HFF-Myc (cell line): ENCODE measurements at places on chromosomes 13 and 19.

GRCh38 chr13:109989686-109990085, 203.3 kb upstream of the IRS2 start:
- no peak for DNase-seq

DNA sequence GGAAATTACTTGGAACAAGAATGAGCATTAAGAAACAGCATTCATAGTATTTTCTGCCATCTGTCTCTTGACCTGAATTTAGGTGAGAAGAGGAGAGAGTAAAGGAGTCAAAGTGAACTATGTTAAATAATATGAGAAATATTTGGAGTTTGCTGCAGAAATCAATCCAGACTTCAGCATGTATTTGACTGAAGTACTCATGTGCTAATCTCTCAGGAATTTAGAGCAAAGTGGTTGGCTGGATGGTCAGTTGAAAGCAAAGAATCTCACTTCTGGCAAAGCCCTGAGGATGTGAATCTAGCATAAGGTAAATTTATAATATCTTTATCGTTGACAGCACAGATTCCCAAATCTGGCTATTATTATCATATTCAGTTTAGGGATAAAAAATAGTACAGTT, 394.3 kb downstream of the PCDH17 start:
- no peak for DNase-seq

- no peak for DNase-seq
These were observed 1292.9 kb downstream of the PCDH9 start for GRCh38 chr13:65937251-65937650.

GRCh38 chr19:1591421-1592023, 1.1 kb downstream of the MBD3 start:
- no peak for DNase-seq

DNA sequence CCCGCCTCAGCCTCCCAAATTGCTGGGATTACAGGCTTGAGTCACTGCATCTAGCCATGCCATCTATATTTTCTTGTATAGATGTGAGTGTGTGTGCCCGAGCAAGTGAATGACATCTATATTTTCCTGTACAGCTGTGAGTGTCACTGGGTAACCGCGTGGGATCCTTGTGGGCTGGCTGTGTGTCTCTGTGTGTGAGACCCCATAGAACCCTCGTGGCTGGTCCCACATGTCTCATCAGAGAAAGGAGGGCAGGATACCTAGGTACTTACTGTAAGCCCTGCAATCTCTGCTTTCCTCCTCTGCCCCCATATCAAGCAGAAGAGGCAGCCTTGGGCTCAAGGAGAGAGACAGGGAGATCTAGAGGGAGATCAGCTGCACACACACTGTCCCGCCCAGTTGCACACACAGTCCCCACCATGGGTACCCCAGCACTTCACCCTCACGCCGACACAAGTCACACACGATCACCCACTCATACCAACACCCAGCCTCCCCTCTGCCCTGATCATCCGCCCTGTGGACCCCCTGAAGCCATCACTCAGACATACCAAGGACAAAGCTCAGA, 655 bp downstream of the DENND1C start:
- no peak for DNase-seq

DNA sequence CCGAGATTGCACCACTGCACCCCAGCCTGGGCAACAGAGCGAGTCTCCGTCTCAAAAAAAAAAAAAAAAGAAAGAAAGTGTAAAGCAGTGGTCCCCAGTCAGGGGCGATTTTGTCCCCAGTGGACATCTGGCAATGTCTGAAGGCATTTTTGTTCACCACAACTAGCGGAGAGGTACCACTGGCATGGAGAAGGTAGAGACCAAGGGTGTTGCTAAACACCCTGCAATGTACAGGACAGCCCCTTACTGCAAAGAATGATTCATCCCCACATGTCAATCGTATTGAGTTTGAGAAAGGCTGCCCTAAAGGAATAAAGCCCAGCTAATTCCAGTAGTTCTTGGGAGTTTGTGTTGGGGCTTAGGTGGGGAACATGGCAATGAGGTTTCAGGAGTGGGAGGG, 38.7 kb downstream of the CYP4F2 start:
- no peak for DNase-seq

- no peak for DNase-seq
These were observed 50.9 kb upstream of the ATP12A start for GRCh38 chr13:24629320-24629719.

DNA sequence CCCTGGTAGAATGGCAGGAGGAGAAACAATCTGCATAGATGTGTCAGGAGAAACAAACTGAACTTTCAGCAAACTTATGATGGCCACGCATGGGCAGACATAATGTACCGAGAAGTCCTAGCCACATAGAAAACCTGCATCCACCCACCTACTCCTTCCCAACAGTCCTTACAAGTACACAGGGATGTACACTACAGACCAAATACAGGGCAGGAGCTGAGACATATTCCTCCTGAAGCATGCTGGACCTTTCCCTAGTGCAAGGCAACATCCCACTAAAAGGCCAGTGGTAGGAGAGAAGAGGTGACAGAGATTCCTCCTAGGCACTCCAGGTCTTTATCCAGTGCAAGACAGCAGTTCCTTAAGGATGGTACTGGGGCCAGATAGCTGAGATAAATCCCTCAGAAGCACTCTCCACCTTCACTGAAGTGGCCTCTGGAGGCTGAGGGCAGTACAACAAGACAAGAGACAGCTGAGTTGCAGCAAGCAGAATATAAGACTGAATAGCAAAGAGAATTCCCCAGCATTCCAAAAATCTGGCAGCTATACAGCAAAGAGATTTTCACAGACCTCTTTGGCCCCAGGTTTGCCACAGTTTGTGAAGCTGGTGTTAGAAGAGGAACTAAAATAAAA, 18.3 kb downstream of the VWA8 start:
- no peak for DNase-seq

DNA sequence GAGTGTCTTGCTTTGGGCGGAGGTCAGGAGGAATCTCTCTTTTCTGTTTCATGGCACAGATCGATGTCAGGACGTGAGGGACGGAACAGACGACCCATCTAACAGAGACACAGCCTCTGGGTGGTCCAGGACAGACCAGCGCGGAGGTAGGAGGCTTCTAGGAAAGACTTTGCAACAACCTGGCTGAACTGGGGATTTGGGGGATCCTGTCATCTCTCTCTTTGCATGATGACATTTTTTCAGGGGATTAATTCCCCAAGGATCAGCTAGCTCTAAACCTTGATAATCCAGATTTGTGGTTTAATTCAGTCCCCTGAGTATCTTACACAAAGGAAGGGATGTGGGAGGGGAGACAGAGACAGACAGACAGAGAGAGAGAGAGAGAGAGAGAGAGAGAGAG, 14.4 kb downstream of the CABP5 start:
- no peak for DNase-seq

GRCh38 chr13:95679722-95680121, 2.8 kb downstream of the DNAJC3 start:
- DNase-seq = no peak

DNA sequence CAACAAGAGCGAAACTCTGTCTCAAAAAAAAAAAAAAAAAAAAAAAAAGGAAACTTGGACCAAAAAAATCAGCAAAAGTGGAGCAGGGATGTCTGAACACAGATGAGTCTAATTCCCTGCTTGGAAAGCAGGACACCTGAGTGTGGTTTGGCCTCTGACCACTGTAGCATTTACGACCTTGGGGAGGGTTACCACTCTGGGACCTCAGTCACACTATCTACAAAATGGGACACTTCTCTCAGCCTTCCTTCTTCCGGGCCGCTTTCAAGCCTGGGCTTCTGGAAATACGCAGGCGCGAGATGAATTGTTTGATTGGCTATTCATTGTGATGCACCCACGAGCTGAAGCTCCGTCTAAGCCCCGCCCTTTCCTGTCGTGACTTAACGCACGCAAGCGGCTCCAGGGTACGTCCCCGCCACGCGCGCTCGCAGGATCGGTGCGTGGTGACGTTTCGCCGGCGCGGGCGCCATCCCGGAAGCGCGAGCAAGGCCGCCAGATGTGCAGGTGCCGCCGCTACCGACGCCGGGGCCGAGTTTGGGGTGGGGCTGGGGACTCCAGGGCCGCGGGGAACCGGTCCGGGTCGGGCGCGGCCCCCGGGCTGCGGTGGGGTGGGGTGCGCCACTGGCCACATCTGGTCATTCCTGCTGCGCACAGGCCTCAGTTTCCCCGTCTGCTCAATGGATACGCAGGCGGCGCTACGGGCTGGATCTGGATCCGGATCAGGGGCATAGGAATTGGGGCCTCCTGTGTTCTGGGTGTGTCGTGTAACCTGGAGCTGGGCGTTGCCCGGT, at the start of gene KXD1:
Gene KXD1, plus strand, starts transcription at position 460 of the 791 bp plus-strand sequence. CDS start 4,187 bp downstream, outside the sequence.
- peak; percentile 97 for DNase-seq

GRCh38 chr19:51737924-51738323, 13.8 kb downstream of the FPR1 start:
- no peak for DNase-seq

- DNase-seq = no peak
These were observed 3.2 kb downstream of the IFNL1 start for GRCh38 chr19:39299404-39299803.

DNA sequence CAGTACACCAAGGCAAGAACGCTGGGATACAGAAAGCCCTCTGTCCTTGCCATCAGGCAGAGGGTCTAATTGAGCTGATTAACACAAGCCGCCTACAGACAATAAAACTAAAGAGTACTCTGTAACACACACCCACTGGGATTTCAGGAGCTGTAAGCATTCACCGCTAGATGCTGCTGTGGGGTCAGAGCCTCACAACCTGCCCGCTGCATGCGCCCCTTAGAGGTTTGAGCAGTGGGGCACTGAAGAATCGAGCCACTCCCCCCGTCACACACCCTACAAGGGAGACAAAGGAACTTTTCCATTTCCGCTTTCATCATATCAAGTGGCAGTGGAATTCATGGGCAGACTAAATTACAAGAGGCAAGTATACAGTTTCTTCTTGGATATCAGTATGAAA, 1080.6 kb downstream of the PCDH17 start:
- DNase-seq = no peak

DNA sequence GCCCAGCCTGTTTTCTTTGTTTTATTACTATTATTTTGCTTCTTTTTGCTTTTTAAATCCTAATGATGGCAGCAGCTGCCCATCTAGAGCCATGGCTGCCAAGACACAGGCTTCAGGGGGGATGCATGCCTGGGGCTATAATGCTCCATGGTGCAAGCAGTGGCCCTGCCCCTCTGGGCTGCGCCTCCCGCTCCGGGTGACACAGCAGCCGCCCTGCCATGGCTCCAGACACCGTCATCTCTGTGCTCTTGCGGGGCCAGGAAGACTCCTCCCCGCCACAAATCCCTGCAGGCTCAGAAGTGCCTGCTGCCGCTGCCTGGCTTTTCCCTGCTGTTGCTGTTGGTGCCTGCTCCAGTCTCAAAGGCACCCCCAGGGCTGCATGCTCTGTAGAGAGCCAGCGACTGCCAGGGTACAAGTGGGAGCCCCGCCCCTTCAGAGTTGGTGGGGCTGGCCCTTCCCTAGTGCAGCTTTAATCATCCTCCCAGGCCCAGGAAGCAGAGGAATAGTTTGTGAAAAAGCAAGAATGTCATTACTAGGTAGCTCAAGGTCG, 581.5 kb downstream of the FGF9 start:
- DNase-seq = no peak

- DNase-seq = no peak
These were observed 34.9 kb downstream of the RHPN2 start for GRCh38 chr19:33029746-33030303.

DNA sequence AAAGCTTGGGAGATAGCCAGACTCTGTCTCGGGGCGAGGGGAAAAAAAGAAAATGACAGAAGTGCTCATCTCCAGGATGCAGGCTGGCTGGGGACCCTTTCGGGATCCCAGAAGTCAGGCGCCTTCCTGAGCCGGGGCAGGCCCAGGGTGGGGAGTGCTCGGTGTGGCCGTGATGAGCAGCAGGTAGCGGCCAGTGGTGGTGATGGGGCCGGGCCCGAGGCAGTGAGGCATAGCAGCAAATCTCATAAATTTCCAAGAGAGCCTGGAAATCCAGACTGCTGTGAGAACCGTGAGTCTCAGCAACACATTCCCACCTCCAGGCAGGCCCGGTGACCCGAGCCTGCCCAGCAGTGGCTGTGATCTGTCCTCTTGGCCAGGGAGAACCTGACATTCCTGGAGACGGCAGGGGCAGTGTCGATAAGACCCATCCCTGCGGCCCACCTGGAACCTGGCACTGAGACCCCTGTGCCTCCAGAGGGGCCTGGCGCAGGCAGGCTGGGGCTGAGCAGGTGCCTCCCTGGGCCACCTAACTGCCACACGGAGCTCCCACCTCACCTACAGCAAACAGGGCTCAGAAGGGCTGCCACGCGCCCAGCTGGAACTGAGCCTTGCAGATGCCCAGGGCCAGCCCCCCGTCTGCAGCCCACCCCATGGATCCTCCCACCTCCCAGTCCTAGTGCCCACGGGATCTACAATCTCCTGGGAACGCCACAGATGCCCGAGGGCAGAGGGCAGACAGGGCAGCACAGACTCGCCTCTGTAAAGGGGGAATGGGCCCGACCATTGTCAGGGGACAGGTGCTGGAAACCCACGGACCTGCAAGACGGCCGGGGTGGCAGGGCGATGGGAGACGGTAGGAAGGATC, 23.4 kb downstream of the IZUMO4 start:
- no peak for DNase-seq

GRCh38 chr13:93151277-93151676, 75.3 kb upstream of the GPC6 start:
- no peak for DNase-seq

- DNase-seq = no peak
These were observed 6.7 kb upstream of the GPR183 start for GRCh38 chr13:99313941-99314340.

GRCh38 chr19:40685563-40685962, 4.9 kb downstream of the NUMBL start:
- DNase-seq = no peak

GRCh38 chr19:48745208-48745995, 1.3 kb downstream of the IZUMO1 start:
- no peak for DNase-seq

DNA sequence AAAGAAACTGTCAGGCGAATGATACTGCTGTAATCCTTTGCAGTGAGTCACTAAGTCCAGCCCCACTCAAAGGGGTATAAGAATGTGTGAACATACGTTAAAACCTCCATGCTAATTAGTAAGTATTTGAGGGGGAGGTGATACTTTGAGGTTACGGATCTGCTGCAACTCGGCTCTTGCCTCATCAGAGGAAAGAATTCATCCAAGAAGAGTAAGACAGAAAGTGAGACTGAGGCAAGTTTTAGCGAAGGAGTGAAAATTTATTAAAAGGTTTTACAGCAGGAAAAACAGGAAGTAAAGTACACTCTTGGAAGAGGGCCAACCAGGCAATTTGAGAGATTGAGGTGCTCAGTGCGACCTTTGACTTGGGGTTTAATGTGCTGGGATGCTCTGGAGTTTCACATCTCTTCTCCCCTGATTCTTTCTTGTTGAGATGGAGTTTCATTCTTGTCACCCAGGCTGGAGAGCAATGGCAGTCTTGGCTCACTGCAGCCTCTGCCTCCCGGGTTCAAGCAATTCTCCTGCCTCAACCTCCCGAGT, 9.8 kb downstream of the CLEC4M start:
- no peak for DNase-seq

- DNase-seq = no peak
These were observed at the start of gene FBXO27 for GRCh38 chr19:39032063-39032918. TSS of gene FBXO27 (minus strand) at chr19:39032549. CDS start at chr19:39032227, 322 bp downstream.

DNA sequence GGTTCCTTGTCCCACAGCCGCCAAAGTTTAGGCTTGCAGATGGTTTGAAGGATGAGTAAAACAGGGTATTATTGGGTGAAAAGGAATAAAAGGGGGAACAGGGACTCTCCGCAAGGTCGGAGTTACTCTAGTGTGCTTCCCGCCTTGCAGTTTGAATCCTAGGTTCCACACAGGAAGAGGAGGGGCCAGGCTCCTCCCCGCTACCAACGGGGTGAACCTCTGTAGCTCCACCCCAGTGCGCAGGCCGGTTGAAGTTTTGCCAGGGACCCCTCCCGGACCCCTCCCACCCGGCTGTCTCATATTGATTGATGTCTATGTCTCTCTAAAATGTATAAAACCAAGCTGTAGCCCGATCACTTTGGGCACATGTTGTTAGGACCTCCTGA, 11.6 kb upstream of the GTF2F2 start:
- DNase-seq = no peak
